NCI-H1092 (cell line): ENCODE measurements at places on chromosomes 3 and 15.

DNA sequence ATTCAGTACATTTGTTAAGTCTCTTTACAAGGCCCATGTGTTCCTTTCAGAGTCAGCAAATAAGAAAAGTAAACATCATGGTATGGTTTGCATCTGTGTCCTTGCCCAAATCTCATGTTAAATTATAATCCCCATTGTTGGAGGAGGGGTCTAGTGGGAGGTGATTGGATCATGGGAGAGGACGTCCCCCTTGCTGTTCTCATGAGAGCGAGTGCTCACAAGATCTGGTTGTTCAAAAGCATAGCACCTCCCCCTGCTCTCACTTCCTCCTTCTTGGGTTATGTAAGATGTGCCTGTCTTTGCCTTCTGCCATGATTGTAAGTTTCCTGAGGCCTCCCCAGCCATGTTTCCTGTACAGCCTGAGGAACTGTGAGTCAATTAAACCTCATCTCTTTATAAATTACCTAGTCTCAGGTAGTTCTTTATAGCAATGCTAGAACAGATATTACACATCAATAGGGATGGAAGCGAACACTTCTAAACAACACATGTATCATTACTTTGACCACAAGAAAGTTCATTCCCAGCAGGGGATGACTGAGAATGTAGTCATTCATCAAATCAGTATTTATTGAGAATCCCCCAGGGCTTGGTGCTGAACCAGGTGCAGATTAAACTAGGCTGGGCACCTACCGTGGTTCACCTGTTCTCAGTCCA is 4.1 kb downstream of the EFCAB12 start:
- no peak for DNase-seq

DNA sequence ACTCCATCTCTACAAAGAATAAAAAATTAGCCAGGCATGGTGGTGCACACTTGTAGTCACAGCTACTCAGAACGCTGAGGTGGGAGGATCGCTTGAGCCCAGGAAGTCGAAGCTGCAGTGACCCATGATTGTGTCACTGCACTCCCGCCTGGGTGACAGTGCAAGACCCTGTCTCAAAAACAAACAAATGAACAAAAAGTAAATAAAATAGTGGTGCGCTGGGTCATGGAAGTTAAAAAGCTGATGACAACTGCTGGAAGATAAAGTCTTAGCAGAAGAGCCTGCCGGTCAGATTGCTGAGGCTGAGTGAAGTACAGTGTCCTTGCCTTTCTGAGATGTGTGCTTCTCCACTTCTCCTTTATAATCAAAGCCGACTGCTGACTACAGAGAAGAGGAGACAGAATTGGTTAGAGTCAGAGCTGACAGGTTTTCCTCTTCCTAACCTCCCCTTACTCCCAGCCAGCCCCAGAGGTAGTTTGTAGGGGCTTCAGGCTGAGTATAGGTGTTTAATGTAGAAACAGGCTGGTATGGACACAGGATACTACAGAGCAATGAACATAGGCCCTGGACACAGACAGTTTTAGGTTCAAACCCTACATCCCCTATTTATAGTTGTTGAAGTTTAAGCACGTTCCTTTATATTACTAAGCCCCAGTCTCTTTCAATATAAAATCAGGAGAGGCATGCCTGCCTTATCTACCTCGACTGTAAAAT is 17.9 kb downstream of the HCLS1 start:
- no peak for DNase-seq

DNA sequence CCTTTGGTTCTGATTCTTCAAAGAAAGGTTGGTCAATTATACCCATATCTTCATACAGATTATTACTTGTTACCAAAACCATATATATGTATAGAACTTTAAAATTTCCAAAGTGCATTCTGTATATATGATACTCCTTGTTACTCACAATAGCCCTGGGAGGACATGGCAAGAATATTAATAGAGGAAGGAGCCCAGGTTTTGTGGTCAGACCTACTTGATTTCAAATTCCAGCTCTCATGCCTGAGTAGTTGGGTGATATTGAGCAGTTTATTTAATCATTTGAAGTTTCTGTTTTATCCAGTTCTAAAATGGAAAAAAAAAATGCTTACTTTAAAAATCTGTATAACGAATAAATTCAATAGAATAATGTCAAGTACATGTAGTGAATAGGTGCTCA is 2.5 kb downstream of the IL1RAP start:
- no peak for DNase-seq

GRCh38 chr15:101037090-101037830 is 118.1 kb downstream of the LRRK1 start:
- DNase-seq: no peak

- no peak for DNase-seq
Measured at GRCh38 chr3:143160437-143160836, 40.9 kb downstream of the CHST2 start.

DNA sequence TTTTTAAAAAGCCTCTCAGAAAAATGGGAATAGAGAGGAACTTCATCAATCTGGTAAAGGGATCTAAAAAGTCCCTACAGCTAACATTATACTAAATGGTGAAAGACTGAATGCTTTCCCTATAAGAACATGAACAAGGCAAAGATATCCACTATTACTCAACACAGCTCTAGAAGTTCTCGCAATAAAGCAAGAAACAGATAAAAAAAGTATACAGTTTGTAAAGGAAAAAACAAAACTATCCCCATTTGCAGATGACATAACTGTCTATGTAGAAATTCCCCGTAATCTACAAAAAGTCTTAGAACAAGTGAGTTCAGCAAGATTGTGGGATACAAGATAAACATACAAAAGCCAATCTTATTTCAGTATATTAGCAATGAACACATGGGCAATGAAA is 15.4 kb downstream of the EDC3 start:
- no peak for DNase-seq

DNA sequence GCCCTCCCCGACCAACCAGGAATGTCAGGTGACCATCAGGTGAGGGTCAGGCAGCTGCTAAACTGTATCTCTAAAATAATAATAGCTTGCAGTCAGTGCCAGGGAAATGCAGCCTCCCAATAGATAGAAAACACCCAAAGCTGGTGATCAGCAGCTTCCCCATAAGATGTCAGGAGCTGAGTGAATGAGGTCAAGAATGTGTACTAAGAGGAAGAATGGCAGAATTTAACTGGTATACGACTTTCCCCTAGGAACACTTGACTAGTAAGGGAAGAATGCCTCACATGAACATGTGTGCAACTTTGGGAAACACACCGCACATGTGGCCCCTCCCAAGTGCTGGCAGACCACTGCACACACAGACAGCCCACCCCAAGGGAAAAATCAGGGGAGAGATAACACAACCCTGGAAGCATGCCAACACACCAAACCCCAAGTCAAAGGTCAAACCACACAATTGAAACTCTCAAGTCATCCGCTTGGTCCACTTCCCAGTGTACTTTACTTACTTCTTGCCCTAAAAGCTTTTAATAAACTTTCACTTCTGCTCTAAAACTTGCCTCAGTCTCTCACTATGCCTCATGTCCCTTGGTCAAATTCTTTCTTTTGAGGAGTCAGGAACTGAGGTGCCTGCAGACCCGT is 806.5 kb downstream of the OTOL1 start:
- DNase-seq: no peak

DNA sequence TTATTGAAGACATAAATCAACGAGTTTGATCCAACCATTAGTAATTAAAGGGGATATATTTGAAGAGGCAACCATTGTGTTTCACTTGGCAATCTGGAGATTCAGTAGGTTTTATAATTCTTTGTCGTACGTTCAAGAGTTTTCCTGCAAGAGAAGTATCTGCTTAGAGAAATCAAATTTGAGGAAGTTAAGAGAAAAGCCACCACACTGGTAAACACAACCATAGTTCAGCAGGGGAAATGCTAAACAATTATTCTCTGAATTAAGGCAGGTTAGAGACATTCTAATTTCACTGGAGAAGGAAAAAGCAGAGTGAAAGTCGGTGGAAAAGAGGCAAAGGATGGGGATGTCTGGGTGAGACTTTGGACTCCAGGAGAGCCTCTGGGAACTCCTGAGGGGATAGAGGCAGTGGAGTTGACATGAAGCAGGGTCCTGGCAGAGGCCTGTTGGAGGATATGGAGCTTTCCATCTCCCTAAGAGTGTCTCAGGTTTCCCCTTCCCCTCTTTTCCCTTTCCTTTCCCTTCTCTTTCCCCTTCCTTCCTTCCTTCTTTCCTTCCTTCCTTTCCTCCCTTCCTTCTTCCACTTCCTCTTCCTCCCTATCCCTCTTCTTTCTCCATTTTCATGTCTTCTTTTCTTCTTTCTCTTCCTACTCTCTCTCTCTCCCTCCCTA is 26.5 kb downstream of the SPINK8 start:
- no peak for DNase-seq

- no peak for DNase-seq
Measured at GRCh38 chr3:31250116-31250777, 282.5 kb upstream of the STT3B start.

DNA sequence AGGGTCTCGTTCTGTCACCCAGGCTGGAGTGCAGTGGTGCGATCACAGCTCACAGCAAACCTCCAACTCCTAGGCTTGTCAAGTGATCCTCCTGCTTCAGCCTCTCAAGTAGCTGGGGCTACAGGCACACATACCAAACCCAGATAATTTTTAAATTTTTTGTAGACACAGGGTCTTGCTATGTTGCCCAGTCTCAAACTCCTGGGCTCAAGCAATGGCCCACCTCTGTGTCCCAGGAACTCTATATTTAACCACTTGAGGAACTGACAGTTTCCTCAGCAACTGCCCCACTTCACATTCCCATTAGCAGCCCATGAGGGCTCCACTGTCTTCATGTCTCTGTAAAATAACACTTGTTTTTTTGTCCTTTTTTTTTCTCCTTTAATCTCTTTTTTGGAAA is 68.4 kb downstream of the TAMM41 start:
- DNase-seq: no peak

GRCh38 chr3:15899388-15899787 is 101.6 kb upstream of the ANKRD28 start:
- no peak for DNase-seq

- DNase-seq: no peak
Measured at GRCh38 chr3:37773911-37774310, 87.8 kb upstream of the CTDSPL start.

GRCh38 chr15:85954586-85954985 is 125.1 kb upstream of the AGBL1 start:
- no peak for DNase-seq

GRCh38 chr3:99866261-99866761 is 48.6 kb downstream of the CMSS1 start:
- DNase-seq: no peak

DNA sequence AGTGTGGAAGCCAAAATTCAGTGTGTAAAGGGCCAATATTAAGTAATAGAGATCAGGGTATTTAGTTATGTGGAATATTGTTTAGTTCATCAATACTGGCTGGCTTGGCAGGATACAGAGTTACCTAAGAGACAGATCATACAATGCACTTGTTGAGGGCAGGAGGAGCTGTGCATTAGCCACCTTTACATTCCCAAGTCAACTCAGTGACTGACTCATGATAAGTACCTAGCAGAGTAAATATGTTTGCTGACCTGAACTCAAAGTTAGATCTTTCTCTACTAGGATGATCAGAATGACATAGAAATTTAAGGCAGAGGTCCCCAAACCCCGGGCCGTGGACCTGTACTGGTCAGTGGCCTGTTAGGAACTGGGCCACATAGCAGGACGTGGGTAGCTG is 3.5 kb upstream of the ABHD17C start:
- no peak for DNase-seq

- DNase-seq: no peak
Measured at GRCh38 chr3:77298417-77298816, 258.5 kb downstream of the ROBO2 start.
